ENCODE measurements at places on chromosomes 7 and 10.

- no peak for DNase-seq
These were observed 64.4 kb downstream of the BPGM start for GRCh38 chr7:134710854-134711624.

DNA sequence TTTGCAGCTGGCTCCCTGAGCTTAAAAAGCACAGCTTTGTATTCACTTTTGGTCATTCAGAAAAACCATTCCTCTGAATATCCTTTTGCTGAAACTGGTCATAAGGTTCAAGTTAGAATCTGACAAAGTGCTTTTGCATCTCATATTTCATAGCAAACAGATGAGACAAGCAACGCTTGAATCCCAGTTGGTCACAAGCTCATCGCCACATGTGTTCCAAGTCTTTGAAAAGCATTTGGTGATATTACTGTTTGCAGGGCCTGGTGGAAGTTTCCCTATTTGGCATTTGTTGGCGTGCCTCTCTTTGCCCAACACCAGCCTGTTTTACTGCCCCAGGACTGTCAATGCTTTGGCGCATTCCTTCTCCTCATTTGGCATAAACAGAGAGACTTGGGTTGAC lies 10.3 kb downstream of the TACC2 start:
- DNase-seq: no peak

DNA sequence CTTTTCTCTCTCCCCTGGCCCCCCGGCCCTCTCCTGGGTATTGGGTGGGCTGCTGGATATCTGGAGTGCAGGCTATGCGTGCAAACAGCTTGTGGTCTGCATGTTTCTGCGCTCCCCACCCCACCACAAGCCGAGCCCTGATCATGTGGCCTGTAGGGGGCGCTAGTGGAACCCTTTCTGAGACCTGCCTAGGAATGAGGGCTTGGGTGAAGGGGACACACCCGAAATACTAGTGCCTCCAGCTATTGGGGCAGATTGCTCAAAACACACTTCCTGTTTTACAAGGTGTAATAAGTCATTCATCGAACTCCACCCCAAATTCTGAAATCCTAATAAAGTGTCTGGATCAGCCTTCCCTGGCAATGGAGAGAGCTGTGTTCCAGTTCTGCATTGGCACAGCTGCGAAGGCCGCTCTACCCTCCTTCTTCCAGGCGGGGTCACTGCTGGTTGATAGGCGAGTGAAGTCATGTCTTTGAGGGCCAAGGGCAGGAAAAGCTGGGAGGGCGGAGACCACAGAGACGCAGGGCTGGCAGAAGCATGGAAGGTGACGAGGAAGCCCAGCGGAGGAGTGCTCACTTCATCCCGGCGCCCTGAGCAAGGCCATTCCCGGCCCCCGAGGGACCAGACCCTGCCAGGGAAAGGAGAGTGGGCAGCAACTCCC lies 19.8 kb upstream of the PRRT4 start:
- DNase-seq: no peak

- no peak for DNase-seq
These were observed 110.6 kb downstream of the OAT start for GRCh38 chr10:124308056-124308645.

- no peak for DNase-seq
These were observed 63.0 kb downstream of the TAX1BP1 start for GRCh38 chr7:27802999-27803398.

DNA sequence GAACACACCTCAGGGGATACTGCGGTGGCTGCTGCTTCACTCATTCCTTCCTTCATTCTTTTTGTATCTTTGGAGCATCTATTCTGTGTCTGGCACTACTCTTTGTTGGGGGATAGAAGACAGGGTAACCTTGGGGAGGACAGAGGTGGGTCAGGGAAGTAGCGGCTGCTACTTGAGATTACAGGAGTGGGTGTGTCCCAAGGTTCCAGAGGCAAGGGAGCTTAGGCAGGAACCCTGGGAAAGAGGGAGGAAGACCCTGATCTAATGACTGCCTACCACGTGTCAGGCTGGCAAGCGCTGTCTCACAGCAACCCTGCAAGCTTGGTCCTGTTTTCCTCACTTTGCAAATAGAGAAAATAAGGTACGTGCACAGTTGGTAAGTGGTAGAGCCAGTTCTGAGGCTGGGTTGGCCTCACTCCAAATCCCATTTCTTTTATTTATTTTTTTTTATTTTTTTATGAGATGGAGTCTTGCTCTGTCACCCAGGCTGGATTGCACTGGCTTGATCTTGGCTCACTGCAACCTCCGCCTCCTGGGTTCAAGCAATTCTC lies 985.9 kb upstream of the ZNF722 start:
- DNase-seq: no peak

DNA sequence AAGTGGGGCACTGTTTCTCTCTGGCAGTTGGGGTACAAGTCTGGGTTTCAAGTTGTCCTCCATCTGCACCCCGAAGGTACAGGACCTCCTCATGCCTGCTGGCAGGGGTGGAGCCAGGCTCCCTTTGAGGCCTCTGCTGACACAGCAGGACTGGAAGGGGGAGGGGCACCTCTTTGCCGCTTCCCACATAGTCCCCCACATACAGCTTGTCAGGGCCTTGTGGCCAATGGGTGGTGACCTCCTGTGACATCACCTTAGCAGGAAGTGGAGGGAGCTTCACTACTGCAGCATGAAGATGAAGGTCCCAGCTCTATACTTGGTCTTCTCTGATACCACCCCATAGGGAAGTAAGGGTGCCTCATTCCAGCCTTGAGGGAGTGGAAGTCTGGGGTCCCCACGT lies 167.8 kb downstream of the RAMP3 start:
- DNase-seq: no peak

DNA sequence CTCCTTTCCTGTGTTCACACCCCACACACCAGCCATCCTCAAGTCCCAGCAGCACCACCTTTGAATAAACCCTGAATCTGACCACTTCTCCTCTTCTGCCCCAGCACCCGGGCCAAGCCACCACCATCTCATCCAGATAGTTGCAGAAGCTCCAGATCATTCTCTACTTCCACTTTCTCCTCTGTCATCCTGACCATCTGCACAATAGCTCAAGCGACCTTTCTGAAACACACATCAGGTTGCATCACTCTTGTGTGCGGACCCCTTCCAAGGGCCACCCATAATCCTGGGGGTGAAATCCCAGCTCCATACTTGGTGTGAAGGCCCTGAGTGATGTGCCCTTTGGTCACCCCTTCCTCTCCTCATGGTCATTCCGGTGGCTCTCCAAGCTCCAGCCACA lies 187.4 kb upstream of the GALNT17 start:
- DNase-seq: no peak

DNA sequence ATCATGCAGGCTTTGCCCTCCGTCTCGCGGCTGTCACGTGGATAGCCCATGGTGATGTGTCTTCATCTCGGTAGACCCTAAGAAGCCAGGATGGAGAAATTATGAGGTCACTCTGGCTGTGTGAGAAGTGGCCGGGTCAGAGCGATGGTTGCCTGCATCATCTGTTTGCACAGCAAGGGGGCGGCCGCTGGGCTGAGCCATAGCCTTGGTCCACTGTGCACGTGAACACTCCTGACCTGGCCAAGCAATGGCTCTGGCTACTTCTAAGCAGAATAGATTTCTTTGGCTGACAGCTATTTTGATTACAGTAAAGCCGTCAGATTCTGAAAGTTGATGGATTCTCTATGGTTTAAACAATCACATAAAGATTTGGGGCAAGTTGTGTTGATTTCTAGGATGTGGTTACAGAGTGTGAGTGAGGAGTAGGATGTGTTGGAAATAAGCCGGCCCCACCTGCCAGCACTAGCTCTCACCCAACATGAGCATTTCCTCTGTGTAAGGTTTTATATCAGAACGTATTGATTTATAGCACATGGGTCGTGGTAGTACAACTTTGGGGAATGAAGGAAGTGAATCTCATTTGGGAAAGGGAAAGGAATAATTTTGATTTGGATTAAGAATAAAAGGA lies 214.4 kb upstream of the GPR26 start:
- no peak for DNase-seq

- DNase-seq: no peak
These were observed 46.5 kb downstream of the ABLIM1 start for GRCh38 chr10:114611617-114612016.

DNA sequence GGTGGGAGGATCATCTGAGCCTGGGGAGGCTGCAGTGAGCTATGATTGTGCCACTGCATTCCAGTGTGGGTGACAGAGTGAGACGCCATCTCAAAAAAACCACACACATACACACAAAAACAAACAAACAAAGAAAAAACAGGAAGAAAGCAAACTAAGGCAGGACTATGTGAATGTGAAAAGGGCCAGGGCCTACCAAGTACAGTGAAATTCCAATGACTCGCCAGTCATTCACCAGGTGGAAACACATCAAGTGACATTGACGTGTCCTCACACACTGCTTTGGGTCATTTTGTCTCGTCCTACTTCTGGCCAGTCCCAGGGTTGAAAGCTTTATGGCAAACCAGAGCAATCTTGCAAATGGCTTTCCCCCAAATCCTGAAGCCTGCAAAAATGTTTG lies 79.9 kb downstream of the HIP1 start:
- no peak for DNase-seq

GRCh38 chr7:80790877-80791276 lies 128.0 kb downstream of the SEMA3C start:
- DNase-seq: no peak

GRCh38 chr10:36198322-36198721 lies 556.2 kb upstream of the FZD8 start:
- DNase-seq: no peak

- no peak for DNase-seq
These were observed 34.5 kb downstream of the FAM25A start for GRCh38 chr10:87054373-87055295.

- DNase-seq: no peak
These were observed 96.0 kb upstream of the ADO start for GRCh38 chr10:62708569-62708968.

GRCh38 chr7:143487566-143487965 lies 9.9 kb downstream of the TAS2R41 start:
- DNase-seq: no peak

DNA sequence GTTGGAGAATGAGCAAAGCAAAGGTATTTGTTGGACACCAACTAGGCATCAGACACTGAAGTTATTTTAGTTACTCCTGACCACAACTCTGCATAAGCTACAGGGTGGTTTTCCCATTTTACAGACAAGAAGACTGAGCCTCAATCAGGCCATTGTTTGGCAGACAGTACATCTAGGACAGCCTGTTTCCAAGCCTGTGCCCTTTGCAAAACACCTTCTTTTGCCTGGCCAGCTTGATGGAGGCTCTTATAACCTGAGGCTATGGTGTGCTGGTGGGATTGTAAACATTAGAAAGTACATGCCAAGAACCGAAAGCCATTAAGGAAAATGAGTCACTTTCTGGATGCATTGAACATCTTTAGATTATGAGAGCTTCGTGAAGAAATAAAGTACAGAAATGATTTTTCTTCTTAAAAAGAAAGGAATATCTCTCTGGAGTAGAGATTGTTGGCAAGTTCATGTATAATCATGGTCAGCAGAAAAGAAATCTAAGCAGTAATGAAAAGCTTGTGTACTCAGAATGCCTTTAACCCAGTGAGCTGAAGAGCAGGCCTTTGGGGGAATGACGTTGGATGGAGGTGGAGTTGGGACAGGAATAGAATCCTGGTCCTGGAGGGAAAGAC lies 140.6 kb downstream of the KIAA1217 start:
- no peak for DNase-seq

GRCh38 chr10:125284875-125285597 lies 124.7 kb upstream of the CTBP2 start:
- DNase-seq: no peak

DNA sequence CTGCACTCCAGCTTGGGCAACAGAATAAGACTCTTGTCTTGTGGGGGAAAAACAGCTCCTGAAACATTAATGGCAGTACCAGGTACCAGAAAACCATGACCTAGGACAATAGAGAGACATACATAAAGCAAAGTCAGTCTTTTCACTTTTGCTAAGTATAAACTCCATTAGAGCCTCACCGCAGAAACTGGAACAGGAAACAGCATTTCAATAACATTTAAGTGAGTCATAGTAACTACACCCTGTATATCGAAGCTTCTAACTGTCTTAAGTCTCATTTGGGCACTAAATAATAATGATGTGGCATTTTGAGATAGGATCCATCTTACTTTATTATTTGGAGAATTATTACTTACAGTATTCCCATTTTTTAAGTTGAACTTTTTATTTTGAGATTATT lies 517.8 kb upstream of the CELF2 start:
- no peak for DNase-seq

DNA sequence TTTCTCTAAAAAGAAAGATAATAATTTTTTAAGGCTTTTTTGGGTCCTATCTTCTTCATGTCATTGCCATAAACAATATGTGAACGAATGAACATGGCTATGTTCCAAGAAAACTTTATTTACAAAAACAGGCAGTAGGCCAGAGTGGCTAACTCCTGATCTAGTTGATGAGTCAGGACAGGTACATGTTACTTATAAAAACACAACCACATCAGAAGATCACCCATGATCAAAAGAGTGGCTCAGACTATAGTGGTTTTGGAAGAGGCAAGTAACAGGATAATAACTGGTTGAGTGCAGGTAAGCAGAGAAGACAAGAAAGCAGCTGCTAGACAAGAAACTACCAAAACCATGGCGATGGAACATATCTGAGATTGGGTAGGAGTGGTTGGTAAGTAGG lies 468.7 kb downstream of the KCNMA1 start:
- DNase-seq: no peak

- DNase-seq: no peak
These were observed 9.7 kb downstream of the GET4 start for GRCh38 chr7:885893-886625.

DNA sequence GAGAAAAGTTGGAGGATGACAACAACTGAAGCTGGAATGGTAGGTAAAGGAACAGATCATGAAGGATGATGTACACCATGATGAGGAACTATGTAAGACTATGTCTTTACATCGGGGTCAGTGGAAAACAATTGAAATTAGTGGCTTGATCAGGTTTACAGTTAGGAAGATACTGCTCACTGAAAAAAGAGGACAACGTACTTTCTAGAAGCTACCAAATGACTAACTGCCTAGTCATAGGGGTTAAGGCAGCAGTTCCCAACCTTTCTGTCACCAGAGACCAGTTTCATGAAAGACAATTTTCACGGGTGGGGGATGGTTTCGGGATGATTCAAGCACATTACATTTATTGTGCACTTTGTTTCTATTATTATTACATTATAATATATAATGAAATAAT lies 91.6 kb upstream of the ANKRD1 start:
- DNase-seq: no peak

DNA sequence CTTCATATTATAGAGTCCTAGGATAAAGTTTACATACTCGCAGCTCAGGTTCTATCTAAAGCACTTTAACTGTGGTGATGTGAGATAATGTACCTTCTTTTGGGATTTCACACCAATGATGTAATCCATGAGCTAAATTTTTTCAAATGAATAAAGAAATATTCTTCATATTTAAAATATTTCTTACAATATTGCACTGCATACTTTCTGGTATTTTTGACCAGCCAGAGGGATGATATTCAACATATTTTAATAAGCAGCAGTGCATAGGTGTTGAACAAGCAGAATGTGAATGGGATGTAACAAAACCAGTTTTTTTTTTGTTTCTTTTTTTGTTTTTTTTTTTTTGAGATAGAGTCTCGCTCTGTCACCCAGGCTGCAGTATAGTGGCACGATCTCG lies 73.2 kb upstream of the TRIM24 start:
- DNase-seq: no peak

All from putamen (tissue), 1 donor.